ENCODE measurements at places on chromosomes 6 and 20.

DNA sequence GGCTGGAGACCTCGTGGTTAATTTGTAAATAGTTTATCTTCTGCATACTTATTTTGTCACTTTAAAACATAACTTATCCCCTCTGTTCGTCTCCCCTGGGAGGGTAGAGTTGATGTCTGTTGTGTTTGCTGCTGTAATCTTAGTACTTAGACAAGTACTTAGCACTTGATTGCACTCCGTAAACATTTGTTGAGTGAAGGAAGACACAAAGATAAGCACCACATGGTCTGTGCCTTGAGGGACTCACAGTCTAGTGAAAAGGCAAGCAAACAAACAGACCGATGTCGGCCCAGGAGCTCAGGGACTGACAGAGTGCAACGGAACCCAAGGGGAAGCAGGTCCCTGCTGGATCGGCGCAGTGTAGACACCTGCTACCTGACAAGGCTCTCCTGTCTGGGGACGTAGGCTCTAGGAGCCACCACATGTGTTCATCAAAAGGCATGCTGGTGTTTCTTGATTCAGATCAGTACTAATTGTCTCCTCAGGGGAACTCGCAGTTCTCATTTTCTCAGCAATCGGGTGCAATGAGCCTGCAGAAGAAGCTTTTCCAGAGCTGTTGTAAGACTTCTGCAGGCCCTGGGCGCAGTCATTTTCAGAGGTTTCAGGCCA, 31.4 kb downstream of the EDN3 start:
- DNase-seq, result no peak

DNA sequence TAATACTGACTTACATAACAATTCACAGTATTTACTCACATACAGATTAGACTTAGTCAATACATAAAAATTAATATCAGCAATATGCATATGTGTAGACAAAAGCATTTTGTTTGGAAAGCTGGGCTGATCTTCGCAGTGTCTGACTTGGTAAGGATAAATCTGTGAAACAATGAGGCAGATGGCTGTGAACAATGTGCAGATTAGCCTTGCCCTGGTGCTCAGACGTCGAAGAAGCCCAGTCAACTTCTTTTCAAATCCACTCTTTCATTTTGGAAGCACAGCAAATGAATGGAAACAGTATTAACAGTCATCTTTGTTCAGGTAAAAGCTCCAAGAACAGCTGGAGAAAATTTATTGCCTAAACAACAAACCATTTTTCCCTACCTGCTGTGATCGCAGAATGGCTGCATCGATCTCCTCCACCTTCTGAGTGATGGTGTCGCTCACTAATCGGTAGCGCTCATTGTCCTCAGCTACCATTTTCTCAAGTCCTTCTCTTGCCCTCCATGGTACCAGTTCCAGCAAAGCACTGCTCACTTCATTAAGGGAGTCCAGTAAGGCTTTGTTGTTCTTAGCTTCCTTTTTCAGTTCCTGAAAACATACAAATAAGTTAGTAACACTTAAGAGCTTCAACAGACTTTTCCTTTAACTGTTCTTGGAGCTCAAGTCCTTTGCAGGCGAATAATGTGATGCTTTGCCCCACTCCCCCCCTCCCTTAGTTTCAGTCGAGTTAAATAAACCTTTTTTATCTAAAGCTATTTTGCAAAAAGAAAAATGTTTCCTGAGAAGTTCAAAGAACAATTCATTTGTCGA, 116.5 kb downstream of the DST start:
- no peak for DNase-seq

DNA sequence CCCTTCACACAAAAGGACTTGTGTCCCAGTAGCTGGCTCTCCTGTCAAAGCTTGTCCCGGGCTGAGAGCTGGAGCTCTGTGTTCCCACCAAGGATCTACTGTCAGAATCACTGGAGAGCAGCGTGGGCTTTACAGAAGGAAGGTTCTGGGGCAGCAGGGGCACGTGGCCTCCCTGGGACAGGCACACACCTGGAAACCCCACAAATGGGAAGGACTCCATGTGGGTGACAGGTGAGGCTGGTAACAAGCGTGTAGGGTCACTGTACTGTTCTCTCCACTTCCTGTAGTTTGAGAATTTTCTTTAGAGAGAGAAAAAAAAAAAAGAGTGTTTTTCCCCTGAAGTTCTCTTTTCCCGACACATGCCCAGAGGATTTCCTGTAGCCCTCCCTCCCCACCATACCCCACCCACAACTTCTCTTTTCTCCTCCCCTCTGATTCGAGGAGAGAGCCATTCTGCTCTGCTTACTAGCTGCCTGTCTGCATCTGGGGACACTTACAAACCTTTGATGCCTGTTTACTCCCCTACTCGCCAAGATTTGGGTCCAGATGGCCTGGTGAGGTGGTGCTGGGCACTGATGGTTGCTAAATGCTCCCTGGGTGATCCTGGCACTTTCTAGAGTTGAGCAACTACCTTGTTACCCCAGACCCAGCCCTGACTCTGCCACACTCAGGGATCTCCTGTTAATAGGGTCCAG, 84.1 kb upstream of the SIRPA start:
- DNase-seq, result no peak

DNA sequence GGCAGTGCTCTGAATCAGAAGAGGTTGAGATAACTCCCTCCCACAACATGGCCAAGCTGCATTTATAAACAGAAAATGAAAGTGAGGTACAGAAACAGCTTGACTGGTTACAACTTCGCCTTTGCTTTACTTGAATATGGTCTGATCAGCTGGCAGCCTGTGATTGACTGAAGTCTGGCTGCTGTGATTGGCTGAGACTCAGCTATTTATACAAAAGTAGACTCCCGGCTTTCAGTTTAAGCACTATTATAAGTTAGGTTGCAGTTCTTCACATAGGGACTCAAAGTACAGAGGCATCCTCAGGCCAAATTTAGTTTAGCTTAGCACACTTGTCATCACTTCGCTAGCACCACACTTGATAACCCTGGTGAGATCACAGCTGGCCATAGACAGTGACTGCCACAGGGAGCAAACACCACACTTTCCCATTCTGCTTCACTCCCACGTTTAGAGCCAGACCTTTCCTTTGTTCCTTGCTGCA, 362.6 kb downstream of the EPM2A start:
- DNase-seq, result no peak

GRCh38 chr6:98118397-98119045, 715.9 kb upstream of the POU3F2 start:
- no peak for DNase-seq

GRCh38 chr6:17392978-17393891, at the start of gene CAP2:
TSS of gene CAP2 (plus strand) at chr6:17393595. CDS start at chr6:17421556, 27,961 bp downstream.
- no peak for DNase-seq

DNA sequence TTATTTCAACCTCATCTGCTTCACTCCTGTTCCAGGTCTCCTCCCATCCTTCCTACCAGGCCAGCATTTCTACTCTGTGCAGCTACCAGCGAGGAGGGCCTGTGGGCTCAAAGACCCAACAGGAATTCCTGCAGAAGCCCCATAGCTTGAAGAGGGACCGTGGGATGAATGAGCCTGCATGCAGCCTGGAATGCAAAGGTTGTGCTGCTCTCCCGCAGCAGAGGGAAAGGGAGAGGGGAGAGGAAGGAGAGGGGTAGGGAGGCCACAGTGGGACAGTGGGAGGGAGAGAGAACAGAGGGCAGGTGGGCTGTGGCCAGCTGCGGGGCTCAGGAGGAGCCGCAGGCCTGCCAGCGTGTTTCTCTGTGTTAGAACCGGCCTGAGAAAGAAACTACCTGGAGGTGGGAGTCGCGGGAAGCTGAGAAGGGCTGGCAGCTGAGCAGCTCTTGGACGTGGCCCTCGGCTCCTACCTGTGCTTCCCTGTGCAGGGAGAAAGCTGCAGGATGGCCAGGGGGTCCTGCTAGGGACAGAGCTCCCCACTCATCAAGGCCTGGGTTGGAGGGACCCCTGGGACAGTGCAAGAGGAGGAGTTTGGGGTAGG, 66.1 kb upstream of the MLN start:
- DNase-seq, result no peak

GRCh38 chr6:105112577-105112976, 67.2 kb downstream of the POPDC3 start:
- DNase-seq, result no peak

GRCh38 chr6:7697820-7698623, 27.9 kb upstream of the BMP6 start:
- no peak for DNase-seq

GRCh38 chr6:134764741-134765140, 185.2 kb downstream of the ALDH8A1 start:
- DNase-seq, result no peak

GRCh38 chr20:43586641-43587040, 4.1 kb upstream of the IFT52 start:
- no peak for DNase-seq

DNA sequence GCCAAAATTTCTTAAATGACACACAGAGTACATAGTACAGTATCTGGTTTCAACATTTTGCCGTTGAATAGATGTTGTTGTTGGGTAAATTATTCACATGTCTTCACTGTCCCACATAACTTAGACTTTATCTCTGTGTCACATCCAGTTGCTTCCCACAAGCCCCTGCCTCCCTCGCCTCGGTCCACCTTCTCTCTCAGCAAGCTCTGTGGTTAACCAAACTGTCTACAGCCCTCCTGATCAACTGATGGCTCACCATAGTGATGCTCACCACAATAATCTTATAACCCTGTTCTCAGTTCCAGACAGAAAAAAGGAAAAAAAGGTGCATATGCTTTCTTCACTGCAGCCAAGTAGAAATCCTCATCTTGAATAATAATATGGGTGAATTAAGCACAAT, 23.0 kb downstream of the IL17F start:
- DNase-seq, result peak; percentile 69

GRCh38 chr6:157597461-157598312, 216.7 kb downstream of the ZDHHC14 start:
- DNase-seq, result peak; percentile 58

DNA sequence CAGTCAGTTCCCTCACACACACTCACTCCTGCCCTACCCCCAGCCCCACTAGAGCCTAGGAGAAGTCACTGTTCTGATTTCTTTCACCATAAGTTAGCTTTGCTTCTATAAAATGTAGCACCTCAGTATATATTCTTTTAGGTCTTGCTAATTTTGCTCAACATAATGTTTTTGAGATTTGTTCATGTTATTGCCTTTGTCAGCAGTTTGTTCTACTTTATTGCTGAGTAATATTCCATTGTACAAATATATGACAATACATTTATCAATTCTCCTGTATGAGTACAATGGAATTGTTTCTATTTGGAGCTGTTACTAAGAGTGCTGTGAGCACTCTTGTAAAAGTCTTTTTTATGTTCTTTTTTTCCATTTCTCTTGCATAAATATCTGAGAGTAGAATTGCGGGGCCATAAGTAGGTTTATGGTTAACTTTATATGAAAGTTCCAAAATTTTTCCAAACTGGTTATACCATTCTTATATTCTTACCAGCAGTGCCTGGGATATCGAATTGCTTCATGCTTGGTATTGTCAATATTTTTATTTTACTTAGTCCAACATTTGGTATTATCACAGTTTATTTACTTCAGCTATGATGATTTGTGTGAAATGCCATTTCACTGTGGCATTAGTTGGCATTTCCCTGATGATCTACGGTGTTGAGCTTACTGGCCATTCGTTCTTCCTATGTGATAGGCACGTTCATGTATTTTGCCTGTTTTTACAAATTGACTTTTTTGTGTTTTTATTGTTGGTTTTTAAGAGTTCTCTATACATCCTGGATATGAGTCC, 25.3 kb downstream of the EDN1 start:
- DNase-seq, result no peak

GRCh38 chr20:51659491-51660050, 108.6 kb downstream of the ATP9A start:
- DNase-seq, result no peak

GRCh38 chr6:123794799-123795198, 8.9 kb upstream of the NKAIN2 start:
- DNase-seq, result no peak

DNA sequence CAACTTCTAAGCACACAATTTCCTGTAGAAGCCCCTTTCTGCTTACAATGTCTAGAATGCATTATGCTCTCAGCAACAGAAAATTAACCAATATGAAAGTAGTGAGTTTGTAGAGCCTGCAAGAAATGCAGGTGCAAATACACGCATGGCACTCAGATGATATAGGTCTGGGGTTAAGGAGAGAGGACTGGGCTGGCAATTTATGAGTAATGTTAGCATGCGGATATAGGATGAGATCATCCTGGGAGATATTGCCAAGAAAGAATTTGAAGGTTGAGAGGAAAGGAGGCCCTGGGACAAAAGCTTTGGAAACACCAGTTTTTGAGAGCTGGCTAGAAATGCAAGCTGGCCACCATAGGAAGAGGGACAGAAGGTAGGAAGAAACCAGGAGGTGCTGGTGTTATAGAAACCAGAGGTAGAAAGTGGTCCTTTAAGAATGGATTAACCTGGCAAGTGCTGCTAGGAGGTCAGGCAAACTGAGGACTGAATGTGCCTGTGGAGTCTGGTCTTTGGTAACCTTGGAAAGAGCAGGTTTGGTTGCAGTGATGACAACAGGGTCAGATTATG, 183.2 kb upstream of the MYLIP start:
- DNase-seq, result no peak

DNA sequence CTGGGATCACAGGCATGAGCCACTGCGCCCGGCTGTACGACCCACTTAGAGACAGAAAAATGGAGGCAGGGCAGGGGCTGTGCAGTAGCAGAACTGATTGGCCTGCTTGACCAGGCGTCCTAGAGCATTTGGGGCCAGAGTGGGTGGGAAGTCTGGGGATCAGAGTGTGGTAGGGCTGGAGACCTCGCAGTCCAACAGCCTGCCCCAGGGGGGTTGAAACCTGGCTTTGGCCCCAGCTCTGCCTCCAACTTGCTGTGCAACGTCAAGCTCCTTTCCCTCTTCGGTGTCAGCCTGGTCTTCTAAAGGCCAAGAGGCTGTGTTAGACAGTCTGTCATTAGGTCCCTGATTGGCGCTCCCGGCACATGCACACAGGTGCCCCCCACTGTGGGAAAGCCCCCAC, 15.3 kb upstream of the SPDEF start:
- no peak for DNase-seq

DNA sequence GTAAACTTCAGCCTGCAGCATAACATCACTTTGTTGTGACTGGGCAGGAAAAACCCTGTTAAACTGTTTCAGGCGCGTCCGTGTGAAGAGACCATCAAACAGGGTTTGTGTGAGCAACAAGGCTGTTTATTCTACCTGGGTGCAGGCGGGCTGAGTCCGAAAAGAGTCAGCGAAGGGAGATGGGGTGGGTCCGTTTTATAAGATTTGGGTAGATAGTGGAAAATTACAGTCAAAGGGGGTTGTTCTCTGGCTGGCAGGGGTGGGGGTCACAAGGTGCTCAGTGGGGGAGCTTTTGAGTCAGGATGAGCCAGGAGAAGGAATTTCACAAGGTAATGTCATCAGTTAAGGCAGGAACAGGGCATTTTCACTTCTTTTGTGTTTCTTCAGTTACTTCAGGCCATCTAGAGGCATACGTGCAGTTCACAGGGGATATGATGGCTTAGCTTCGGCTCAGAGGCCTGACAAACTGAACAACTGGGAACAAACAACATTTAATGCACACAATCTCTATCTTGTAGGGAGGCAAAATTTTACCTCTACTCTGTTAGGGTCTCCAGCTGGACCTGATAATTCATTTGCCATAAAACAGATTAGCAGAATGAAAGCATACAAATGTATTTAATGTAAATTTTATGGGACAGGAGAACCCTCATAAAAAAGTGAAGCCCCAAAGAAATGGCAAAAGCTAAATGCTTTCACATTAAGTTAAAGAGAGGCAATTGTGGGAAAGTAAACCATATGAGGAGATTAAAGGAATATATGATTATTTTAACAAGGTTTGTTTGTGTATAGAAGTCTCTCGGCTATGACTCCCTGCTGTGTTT, 58.3 kb upstream of the HFE start:
- DNase-seq, result no peak
